GM23248 (cell line): ENCODE measurements at places on chromosomes 4 and X. TPM values are rescaled to one million over a fixed set of nuclear protein-coding genes. Genes with fewer than 3 reads are reported as not detected.

SLC10A4 gene
- total RNA-seq, result not detected in 2 replicates

OTUD6A gene
- not detected in 2 replicates for total RNA-seq

GRCh38 chrX:70769659-70770227 lies 138.8 kb downstream of the TEX11 start:
- peak; percentile 15 for DNase-seq

DNA sequence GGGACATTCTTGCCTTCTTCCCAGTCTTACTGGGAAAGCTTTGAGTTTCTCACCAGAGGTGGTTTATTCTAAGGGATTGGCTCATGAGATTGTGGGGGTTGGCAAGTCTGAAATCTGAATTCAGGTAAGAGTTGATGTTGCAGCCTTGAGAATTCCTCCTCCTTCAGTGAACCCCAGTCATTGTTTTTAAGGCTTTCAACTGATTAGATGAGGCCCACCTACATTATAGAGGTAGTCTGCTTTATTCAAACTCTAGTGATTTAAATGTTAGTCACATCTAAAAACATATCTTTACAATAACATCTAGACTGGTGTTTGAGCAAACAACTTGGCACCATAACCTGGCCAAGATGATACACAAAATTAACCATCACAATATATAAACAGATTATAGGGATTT lies 156.5 kb upstream of the MED14 start:
- DNase-seq, result no peak

- no peak for DNase-seq
These were observed 21.3 kb upstream of the NEIL3 start for GRCh38 chr4:177288335-177288734.
